CD4-positive, alpha-beta memory T cell (primary cell): ENCODE measurements at places on chromosomes 4 and X. TPM values are rescaled to one million over a fixed set of nuclear protein-coding genes. Genes with fewer than 3 reads are reported as not detected.

The VCX gene
- total RNA-seq = not detected

- H3K4me1 ChIP-seq = peaks cover 6% of the 10 kb centered on the region
- H3K36me3 ChIP-seq = no peaks in the 10 kb centered on the region
- H3K27ac ChIP-seq = no peak within 1 kb of the TSS
Observed at GRCh38 chrX:153646620-153647373, at the start of gene DUSP9. Gene DUSP9, plus strand, starts transcription at chrX:153647203. Its CDS starts 751 bp downstream, at chrX:153647954.

DNA sequence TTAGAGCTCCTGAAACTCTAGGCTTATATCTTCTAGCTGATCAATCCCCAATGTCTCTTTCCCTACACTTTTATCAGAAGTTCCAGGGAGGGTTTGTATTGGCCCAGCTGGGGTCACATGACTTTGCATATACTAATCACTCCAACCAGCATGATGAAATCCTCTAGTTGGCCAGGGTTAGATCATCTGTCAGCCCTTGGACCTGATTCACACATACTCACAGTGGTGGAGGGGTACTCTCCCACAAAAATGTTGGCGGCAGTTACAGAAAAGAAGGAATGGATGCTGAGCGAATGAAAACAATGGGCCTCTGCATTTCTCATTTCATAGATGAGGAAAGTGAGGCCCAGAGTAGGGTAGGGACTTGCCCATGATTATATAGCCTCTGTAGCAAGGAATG, 151.1 kb downstream of the PJA1 start:
- no peaks in the 10 kb centered on the region for H3K36me3 ChIP-seq
- H3K27me3 ChIP-seq = no peaks in the 10 kb centered on the region
- no peak overlapping the region for H3K4me3 ChIP-seq
- no peak for DNase-seq

DNA sequence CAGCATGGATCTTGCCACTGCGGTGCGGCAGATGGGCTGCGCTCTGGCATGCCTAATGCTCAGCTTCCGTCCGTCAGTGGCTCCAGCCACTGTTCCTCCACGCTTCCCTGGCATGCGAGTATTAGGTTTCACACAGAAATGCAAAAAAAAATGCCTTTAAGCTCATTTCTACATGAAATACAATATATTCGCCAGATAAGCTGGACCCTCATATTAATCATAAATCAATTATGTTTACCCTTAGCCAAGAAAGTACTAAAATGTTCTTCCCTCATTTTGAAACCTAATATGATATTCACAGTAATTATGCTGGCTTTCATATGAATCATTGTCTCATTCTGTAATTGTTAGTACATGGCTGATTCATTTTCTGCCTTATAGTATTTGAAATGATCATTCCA, 115.5 kb upstream of the FAM241A start:
- no peaks in the 10 kb centered on the region for H3K4me1 ChIP-seq
- no peaks in the 10 kb centered on the region for H3K36me3 ChIP-seq
- no peak overlapping the region for H3K27ac ChIP-seq
- H3K4me3 ChIP-seq = no peak overlapping the region

GRCh38 chrX:124028182-124028581, 66.7 kb downstream of the STAG2 start:
- no peak overlapping the region for H3K4me3 ChIP-seq
- no peaks in the 10 kb centered on the region for H3K27me3 ChIP-seq

DNA sequence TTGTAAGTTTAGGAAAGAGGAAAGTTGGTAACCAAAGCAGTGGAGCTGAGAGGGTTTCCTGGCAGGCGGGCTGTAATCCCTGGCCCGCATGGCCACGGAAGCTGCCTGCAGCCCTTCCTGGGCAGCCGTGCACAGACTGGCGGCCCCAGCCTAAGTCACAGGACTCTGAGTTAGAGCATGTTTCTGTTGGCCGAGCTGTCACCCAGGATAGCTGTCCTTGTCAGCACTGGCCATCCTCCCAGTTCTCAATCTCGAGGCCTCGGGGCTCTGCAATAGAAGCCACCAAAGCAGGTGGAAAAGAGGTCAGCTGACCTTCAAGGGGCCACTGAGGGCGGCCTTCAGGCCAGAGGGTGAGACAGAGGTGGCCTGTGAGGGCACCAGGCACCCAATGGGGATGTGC, 20.5 kb downstream of the PNMA6E start:
- DNase-seq = no peak
- H3K4me3 ChIP-seq = no peak overlapping the region
- no peak overlapping the region for H3K27ac ChIP-seq
- H3K36me3 ChIP-seq = no peaks in the 10 kb centered on the region
- no peaks in the 10 kb centered on the region for H3K4me1 ChIP-seq

DNA sequence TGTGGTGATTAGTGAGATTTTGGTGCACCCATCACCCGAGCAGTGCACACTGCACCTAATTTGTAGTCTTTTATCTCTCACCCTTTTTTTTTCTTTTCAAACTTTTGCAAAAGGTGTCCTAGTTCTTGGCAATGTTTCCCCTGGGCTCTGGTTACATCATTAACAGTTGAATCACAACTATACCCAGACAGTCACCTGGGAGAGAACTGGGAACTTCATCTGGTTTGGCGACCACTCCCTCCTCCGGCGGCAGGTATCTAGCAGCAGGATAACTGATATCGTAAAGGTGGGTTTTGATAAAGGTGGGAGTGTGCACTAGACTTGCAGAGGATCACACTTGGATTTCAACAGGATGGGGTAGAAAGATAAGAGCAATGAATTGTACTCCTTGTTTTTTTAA, 140.5 kb downstream of the CHIC2 start:
- no peak for DNase-seq
- H3K36me3 ChIP-seq = no peaks in the 10 kb centered on the region
- H3K27ac ChIP-seq = no peak overlapping the region

DNA sequence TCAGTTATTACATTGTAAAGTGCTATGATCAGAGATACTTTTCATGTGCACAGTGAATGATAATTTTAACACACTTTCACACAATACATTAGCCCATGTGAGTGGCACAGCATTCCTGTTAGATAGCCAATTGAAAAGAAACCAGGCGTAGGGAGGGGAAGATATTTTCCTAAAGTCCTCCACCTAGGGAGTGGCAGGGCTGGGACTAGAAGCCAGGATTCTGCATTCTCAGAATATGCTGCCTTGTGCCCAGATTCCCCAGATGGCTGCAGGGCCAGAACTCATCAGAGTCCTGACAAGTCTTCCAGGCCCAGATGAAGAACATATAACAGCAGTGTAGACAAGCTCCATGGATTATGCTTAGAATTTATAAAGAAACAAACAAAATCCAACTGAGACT, 350.2 kb downstream of the AFF2 start:
- no peaks in the 10 kb centered on the region for H3K36me3 ChIP-seq
- no peaks in the 10 kb centered on the region for H3K4me1 ChIP-seq
- no peak for DNase-seq
- H3K27ac ChIP-seq = no peak overlapping the region
